CD8-positive, alpha-beta T cell (primary cell): ENCODE measurements at places on chromosomes 13 and 19.
A peak's percentile ranks its signal among the peaks of the same experiment; 100 is the strongest.

- DNase-seq = no peak
These were observed 780.1 kb downstream of the SLITRK6 start for GRCh38 chr13:85019121-85019520.

GRCh38 chr13:21901811-21902708, 231.2 kb downstream of the FGF9 start:
- DNase-seq = no peak

DNA sequence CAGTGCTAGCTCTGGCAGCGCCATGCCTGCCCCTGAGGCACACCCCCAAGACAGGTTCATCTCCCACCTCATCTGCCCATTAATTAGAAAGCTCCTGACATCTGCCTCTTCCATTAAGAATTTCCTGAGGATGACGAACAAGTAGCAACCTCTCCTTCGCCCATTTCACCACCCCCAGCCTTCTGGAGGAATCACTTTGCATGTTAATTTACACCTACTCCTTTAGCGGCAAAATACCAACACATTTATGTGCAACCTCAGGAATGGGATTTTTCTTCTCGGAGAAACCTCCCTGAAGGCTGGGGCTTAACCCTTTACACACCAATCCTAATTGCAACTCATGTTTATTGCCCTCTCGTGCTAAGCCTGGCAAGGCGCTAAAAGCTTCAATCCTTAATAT, 13.8 kb downstream of the SLC7A1 start:
- no peak for DNase-seq

- peak; percentile 61 for DNase-seq
These were observed 27.6 kb upstream of the MATK start for GRCh38 chr19:3813473-3814392.

- DNase-seq = no peak
These were observed 258.8 kb upstream of the STARD13 start for GRCh38 chr13:33544308-33544707.

DNA sequence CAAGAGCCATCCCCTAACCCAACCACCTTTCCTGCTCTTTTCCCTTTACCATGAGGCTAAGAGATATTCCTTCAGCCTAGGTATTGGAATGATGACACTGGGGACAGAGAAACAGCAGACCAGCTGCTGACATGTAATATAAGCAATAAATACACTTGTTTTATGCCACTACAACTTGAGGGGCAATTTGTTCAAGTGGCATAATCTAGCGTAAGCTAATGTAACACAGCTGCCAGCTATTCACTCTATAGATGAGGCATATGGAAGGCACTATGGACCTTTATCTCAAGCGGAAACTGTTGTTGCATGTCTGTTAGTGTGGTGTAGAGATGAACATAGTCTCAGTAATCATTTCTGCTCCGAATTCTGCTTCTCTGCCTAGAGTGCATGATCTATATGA, 111.1 kb downstream of the STARD13 start:
- no peak for DNase-seq

GRCh38 chr19:46367426-46367825, 20.5 kb downstream of the PPP5C start:
- DNase-seq = no peak

- DNase-seq = no peak
These were observed 676.2 kb downstream of the GPC5 start for GRCh38 chr13:92074658-92075057.

- DNase-seq = no peak
These were observed 406.3 kb downstream of the GPC5 start for GRCh38 chr13:91804724-91805123.

DNA sequence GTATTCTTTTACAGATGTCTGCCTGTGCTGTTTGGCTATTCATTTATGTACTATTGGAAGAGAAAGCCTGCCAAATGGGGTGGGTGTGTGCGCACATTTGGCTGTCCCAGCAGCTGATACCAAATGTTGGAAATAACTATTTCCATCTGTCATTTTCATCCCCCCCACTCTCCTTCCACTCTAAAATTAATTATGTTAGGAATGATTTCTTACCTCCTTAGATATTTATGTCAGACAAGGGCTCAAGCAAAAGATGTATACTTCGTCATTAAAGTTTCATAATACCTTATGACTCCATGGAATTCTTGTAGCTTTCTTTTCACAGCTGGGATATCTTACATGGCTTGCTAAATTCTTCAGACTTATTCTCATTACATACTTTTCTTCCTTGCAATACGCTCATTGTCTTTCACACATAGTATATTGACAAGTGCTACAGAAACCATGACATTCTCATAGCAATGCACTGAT, 18.6 kb downstream of the ITM2B start:
- DNase-seq = no peak

DNA sequence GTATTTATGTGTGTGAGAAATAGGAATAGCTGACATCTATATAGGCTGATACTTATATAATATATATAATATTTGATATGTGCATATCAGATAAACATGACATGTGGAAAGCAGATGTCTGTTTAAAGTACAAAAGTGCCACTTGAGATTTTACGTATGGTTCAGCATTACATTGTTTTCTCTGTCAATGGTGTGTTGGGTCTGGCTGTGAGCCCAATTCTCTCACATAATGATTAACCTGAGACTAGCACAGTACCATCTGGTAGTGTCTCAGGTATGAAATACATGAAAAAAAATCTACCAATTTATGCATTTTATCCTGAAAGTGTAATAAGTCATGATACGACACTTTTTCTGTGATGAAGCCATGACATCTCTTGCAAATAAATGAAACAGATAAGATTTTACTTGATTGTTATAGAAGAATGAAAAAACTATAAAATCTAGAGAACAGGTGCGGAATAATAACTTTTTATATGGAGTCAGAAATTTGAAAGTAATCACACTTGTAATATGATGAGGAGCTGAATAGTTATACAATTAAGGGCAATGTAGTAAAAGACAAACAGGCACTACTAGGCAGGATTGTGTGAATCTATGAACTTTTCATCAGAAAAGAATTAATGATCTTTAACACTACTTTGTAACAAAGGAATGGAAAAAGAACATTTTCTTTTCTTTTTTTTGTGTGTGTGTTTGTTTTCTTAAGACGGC, 1405.0 kb downstream of the OLFM4 start:
- no peak for DNase-seq

- DNase-seq = no peak
These were observed 258.7 kb upstream of the GPC6 start for GRCh38 chr13:92967923-92968322.

DNA sequence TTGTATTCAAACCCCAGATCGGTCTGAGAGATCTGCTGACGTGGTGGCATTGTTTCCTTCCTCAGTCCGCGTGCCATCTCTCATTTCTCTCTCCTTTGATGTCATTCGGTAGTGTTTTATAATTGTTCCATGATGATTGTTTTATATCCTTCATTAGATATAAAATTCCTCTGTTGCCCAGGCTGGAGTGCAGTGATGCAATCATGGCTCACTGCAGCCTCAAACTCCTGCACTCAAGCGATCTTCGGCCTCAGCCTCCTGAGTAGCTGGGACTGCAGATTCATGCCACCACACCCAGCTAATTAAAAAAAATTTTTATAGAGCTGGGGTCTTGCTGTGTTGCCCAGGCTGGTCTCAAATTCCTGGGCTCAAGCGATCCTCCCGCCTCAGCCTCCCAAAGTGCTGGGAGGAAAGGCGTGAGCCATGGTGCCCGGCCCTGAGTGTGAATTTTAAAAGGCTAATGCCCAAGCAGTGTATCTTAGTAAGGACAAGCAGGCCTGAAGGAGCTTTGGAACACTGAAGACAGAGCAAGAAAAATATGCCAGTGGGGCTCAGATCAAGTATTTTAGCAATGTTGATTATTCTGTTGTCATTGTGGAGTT, 5.3 kb downstream of the ZNF57 start:
- no peak for DNase-seq

DNA sequence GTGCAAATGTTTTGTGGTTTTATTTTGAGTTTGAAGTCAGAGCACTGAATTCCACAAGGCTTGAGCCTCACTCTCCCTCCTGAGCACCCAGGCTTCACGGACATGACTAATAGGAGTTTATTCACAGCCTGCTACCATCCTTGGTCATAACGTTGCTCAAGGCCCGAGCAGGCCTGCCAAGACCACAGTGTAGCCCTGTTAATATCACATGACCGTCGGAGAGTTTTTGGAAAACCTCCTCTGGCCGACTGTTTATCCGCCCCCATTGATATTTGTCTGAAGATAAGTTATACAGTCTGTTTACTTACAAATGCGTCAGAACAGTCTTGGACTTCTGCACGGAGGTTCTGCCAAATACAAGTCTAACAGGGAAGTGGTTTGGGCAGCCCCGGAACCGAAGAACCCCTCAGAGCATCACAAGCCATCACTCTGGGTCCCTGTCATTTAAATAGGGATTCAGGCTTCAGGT, 89.9 kb downstream of the COL4A2 start:
- DNase-seq = no peak

DNA sequence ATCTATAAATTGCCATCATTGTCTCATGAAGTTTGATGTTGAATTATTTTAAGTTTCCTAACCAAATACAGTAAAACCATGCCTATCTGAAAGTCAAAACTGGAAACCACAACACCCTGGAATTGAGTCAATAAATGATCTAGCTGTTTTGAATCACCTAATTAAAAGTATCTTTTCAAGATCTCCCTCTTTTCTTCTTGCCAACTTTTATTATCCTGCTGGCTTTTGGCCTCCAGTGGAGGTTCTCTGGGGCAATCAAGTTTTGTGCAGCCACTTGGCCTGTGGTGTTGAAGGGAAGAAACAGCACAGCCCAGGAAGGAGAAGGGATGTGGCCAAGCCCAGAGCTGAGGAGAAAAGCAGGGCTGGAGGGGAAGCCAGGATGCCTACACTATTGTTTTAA, 255.4 kb downstream of the COG6 start:
- no peak for DNase-seq

GRCh38 chr13:27266917-27267316, 3.7 kb upstream of the RASL11A start:
- DNase-seq = no peak

DNA sequence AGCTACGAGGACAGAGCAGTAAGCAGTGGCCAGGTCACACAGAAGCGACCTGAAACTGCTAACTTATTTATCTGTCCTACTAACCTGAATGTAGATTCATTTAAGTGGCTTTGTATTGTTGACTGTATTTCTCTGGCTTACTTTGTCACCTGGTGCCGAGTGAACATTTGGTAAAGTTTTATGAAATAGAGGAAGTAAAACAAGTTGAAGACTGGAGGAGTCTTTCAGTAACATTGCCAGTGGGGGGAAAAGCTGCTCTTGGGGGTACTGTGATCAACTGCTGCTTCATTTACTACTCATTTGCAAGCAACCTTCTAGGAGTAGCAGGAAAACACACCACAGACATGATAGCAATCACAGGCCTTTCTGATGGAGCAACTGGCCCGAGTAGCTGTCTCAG, 615.0 kb downstream of the FGF9 start:
- DNase-seq = no peak

DNA sequence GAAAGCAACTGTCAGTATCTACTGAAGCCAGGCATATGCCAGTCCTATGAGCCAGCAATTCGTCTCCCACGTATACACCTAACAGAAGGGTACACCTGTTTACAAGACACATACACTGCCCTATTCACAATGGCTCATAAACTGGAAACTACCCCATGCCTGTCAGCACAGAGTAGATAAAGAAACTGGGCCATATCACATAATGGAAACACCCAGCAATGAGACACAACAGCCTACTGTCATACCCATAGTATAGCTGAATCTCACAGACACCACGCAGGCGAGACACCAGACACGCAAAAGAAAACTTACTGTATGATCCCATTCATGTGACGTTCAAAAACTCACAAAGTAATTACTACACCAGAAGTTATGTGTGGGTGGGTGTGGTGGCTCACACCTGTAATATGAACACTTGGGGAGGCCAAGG, 15.7 kb downstream of the NOSIP start:
- DNase-seq = no peak

GRCh38 chr13:35978607-35979316, 152.4 kb downstream of the DCLK1 start:
- DNase-seq = no peak

DNA sequence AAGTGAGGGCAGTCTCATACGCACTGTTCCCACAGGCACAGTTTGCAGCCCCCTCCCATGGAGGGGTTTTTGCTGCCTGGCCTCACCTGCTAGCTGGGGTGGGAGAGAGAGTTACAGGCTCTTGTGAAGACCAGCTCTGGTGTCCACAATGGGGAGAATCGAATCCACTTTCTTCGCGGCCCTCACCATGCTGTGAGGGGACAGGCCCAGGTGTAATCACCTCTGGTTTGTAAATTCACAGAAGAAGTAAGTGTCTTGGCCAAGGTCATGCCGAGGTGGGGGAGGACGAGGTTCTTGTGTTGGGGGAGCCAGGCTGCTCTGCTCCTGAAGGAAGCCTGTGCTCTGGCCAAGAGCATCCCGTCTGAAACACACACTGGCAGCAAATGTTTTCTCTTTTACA, 39.5 kb downstream of the TEX29 start:
- DNase-seq = no peak

DNA sequence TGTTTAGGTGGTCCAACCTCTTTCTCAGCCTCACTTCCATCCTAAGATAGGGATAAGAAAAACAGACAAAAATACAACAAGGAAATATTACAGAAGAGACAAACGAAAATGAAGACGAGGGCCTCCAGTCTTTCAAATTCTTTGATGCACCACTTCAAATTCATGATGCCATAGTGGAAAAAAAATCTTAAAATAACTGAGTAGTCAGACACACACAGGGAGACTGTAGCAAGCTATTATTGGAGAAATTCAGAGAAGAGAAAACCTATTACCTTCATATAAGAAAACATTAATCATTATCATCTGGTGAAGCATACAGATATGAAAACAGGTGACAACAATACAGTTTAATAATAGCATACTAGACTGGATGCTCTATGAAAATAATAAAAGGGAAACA, 548.2 kb downstream of the KCTD12 start:
- DNase-seq = no peak

DNA sequence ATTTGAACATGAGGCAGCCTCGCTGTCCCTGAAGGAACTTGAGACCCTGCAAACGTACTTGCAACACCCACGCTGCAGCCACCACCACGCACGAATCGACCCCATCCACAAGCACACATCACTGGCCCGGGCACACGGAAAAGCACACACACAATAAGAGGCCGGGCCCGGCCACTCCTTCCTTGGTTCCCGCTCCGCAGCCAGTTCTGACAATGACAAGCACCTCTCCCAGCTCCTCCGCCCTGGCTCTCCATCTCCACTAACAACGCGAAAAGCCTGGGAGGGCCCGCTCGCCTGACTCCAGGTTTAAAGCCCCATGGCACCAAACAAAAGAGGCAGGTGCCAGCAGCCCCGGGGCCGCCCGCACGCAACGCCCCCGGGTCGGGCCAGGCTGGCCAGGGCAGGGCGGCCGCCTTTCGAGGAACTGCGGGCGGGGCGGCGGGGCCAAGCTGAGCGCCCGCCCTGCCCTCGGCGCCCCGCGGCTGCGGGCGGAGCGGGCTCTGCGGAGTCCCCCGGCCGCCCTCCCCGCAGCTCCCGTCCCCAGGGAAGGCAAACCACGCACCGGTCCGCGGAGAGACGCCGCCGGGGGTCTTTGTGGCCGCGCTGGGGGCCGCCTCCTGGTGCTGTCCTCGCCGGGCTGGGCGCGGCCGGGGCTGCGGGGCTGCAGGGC, 495 bp downstream of the DCLK1 start:
- no peak for DNase-seq

GRCh38 chr13:80296638-80297037, 44.3 kb downstream of the SPRY2 start:
- no peak for DNase-seq
